ENCODE measurements at places on chromosomes 13 and 19.

DNA sequence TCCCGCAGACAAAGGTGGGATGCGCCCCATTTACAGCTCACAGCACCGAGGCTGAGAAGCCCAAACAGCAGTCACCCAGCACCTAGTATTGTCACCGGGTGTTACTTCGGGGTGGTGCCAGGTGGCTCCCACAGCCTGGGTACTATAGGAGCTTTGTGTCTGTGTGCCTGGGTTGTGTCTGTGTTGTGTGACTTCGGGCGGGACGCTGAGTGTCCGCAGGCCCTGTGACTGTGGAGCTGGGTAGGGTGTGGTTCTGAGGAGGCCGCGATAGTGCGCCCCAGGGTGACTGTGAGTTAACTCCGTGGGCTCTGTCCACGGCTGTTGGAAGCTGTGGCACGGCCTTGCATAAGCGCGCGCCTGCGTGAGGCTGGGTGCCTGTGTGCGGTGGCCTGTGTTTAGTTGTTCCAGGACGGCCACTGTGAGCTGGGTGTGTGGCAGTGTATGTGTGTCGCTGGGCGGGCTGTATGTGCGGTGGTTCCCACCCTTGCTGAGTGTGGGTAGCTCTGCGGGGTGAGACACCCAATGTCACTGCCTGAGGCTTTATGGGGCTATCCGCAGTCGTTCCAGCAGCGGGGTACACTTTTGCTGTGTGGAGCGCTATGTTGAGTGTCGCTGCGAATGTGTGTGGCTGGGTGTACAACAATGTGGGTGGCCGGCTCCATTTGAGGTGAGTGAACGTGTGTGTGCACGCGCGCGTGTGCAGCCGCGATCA is 559 bp upstream of the SSBP4 start:
- no peak for DNase-seq

DNA sequence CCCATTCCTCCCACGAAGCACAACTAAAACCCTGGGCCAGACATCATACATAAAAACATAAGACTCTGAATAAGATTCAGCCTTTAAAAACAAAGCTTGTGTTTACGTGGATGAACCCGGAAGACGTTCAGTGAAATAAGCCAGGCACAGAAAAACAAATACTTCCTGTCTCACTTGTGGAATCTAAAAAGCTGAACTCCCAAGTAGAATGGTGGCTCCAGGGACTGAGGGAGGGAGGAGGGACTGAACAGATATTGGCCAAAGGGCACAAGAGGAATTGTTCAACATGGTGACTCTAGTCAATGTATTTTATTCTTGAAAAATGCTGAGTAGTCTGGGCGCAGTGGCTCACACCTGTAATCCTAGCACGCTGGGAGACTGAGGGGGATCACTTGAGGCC is 35.7 kb upstream of the TPM4 start:
- DNase-seq: no peak

DNA sequence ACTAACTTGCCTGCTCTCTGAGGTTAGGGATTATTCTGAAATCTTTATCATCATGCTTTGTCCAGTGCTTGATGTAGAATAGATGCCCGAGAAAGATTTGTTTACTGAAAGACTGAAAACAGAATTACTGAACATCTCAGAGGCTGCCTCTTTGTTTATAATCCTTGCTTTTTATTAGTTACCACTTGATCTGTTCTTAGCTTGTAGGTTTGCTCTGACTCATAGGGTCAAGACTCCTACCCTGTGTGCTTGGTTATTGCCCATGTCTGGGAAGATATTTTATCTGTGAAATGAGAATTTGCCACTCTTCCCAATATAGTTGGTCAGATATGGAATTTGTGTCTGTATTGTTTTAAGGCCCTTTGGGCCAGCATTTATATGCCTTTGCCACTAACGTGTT is 675.3 kb downstream of the DIAPH3 start:
- DNase-seq: no peak

- DNase-seq: no peak
Measured at GRCh38 chr19:41735071-41735600, 20.2 kb upstream of the CEACAM6 start.

GRCh38 chr13:102768909-102769308 is 4.7 kb downstream of the TEX30 start:
- DNase-seq: no peak

DNA sequence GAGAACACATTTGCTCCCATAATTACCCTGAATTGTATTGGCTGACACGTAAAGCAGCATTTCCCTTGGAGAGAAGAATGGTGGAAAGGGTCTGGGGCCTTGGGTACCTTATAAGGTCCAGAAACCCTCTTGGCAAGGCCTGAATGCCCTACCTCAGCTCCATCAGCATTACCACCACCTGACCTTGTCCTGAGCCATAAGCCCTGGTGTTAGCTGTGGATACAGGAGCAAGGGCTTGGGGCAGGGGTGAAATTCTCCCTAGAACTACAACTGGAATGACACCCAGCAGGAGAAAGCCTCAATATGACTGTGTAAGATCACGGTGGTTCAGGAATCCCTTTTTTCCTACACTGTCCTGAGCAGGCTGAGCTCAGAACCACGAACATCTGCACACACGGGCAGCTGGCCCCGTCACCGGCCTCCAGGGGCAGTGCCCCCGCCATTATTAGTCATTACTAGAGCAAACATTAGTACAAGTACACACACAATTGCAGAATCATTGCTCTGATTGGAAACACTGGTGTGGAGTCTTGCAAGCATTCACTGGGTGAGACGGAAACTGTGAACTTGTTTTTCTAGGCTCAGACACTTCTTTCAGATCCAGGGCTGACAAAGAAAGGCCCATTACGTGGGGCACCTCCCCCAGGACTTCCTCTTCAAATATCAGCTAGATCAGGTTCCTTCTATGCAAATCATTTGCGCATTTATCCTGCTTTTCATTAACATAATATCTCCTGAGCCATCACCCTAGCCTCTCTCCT is 26.8 kb upstream of the MTIF3 start:
- DNase-seq: no peak

- DNase-seq: no peak
Measured at GRCh38 chr13:45895881-45896280, 44.3 kb upstream of the SIAH3 start.

GRCh38 chr19:3062165-3063105 is at the start of gene TLE5:
Gene TLE5, minus strand, starts transcription at chr19:3062495. Its CDS starts 295 bp downstream, at chr19:3062200.
- peak; percentile 51 for DNase-seq

- no peak for DNase-seq
Measured at GRCh38 chr19:52584736-52585440, 14.8 kb downstream of the ZNF701 start.

GRCh38 chr19:2171349-2172145 is 7.8 kb downstream of the DOT1L start:
- peak; percentile 48 for DNase-seq

- DNase-seq: no peak
Measured at GRCh38 chr13:32285633-32285965, 29.6 kb downstream of the ZAR1L start.

Data from stimulated activated CD4-positive, alpha-beta T cell treated with anti-CD3 and anti-CD28 coated beads, TNF-alpha, amount 100 ng/mL, for 1 hour (primary cell).